Spleen (tissue), 13 donors: ENCODE measurements at places on chromosomes 3 and 15. TPM values are rescaled to one million over a fixed set of nuclear protein-coding genes. Genes with fewer than 3 reads are reported as not detected.

DNA sequence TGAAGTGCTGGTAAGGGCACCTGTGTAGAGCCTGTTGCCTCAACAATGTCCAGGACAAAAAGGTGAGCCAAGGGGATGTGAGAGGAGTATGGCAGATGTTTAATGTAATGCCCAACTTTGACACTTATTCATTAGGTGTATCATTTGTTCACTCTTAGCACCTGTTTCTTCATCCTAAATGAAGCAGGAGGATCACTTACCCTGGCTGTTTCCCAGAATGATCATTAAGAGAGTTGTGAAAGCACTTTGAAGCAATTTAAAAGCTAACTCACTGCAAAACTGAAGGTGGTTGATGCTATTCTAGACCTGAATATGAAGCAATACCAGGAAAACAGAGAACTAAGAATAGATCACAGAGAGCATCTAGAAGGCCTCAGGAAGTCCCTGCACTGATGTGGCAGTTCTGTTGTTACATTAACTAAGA is 3.4 kb upstream of the HHLA2 start:
- H3K4me1 ChIP-seq = peaks cover 13% of the 10 kb centered on the region
- H3K4me3 ChIP-seq = no peak overlapping the region
- no peaks in the 10 kb centered on the region for H3K27me3 ChIP-seq
- no peaks in the 10 kb centered on the region for H3K36me3 ChIP-seq
- H3K27ac ChIP-seq = no peak overlapping the region
- DNase-seq = no peak

PLSCR5 gene
- total RNA-seq = not detected

DNA sequence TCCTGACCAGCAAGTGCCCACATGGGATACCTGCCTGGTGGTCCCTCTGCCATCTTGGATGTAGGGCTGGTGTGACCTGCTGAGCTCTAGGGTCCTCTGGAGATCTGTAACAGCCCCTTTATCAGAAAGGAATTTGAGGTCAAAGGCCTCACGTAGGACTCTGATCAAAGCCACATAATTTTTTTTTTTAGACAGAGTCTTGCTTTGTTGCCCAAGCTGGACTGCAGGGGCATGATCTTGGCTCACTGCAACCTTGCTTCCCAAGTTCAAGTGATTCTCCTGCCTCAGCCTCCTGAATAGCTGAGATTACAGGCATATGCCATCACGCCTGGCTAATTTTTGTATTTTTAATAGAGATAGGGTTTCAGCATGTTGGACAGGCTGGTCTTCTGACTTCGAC is 9.5 kb downstream of the ITGB5 start:
- H3K27ac ChIP-seq = peak overlapping the region; percentile 59
- H3K4me3 ChIP-seq = no peak overlapping the region
- H3K4me1 ChIP-seq = peaks cover 24% of the 10 kb centered on the region
- H3K27me3 ChIP-seq = no peaks in the 10 kb centered on the region

XCR1 gene
- total RNA-seq = 4.7 TPM

ABHD17C gene
- 10.8 TPM for total RNA-seq

NR2F2 gene
- 256 TPM for total RNA-seq

DNA sequence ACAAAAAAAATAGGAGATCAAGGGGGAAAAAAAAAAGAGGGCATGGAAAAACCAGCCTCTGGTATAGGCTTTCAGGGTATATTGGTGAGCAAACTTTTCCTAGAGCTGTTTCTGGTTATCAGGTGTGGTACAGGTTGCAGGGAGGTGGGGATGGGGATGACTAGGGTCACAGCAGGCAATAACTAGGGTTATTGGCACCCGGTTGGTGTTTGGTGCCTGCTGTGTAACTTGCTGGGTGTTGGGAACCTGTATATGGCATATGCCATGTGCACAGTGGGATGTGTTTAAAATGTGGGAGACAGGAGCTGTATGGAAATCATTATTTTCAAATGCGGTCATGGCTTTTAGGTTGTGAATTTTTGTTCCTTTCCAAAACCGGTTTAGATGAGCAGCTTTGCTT is 119.2 kb downstream of the PTPRG start:
- H3K27ac ChIP-seq = no peak overlapping the region
- no peaks in the 10 kb centered on the region for H3K27me3 ChIP-seq
- no peak overlapping the region for H3K4me3 ChIP-seq
- no peaks in the 10 kb centered on the region for H3K4me1 ChIP-seq

DNA sequence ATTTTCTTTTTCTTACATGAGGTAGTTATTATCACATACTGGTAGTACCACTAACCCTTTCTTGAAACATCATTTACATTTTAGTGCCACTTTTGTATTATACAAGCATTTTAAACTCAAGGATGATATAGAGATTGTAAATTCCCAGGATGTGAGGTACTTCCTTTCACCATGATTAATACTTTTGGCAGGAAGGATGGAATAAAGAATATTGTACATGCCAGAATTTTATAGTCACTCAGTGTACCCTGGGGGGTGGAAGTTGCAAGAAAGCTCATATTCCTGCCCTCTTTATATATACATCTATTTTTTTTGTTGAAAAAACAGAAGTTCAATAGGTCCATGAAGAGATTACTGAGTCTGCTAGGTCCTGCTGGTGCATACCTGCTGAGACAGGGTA is 141.0 kb upstream of the PLSCR5 start:
- no peak overlapping the region for H3K4me3 ChIP-seq
- no peak for DNase-seq
- H3K27me3 ChIP-seq = no peaks in the 10 kb centered on the region
- H3K4me1 ChIP-seq = no peaks in the 10 kb centered on the region
- no peaks in the 10 kb centered on the region for H3K36me3 ChIP-seq

GRCh38 chr3:128486205-128486628 is 6.8 kb downstream of the GATA2 start:
- no peak overlapping the region for H3K4me3 ChIP-seq
- H3K27me3 ChIP-seq = peaks cover 56% of the 10 kb centered on the region
- H3K27ac ChIP-seq = no peak overlapping the region
- peaks cover 48% of the 10 kb centered on the region for H3K4me1 ChIP-seq
- no peaks in the 10 kb centered on the region for H3K36me3 ChIP-seq

CKMT1A gene
- total RNA-seq = not detected

PCYT1A gene
- 107 TPM for total RNA-seq

FETUB gene
- not detected for total RNA-seq

DNA sequence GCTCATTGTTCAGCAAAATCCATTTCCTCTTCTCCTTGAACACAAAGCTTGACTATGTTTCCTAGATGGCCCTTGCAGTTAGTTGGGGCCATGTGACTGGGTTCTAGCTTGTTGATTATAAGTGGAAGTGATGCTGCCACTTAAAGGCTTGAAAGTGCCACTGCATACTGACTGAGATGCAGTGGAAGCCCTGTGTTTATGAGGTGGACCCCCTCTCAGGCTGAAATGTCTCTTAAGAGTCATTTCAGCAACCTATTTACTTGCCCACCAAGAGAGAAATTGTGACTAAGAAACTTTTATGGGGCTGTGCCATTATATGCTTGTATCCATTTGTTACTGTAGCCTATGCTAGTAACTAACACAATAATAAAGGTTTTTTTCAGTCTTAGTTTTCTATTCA is 8.4 kb upstream of the ANP32A start:
- peaks cover 5% of the 10 kb centered on the region for H3K27me3 ChIP-seq
- no peak overlapping the region for H3K4me3 ChIP-seq
- no peaks in the 10 kb centered on the region for H3K36me3 ChIP-seq
